Astrocyte of the cerebellum (primary cell): ENCODE measurements at places on chromosomes 11 and 22.

DNA sequence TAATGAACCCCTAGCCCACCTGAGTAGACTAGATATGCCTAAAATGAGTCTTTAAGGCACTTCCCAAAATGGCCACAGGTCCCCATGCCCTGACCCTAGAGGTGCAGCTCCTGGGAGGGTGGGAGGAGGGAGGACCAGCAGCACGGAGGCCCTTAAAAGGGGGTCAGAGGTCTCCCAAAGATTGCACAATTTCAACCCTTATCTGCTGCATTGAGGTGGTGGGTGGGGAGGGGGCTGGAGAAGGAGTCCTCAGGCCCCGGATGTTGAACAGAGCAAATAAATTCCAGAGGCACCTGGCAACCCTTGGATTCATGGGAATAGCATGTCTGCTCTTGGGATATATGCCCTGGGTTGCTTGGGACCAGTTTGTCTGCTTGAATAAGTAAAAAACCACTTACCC, 57.6 kb downstream of the NAV2 start:
- no peak for DNase-seq

- no peak for DNase-seq
Observed at GRCh38 chr11:26228778-26229177, 103.2 kb upstream of the ANO3 start.

DNA sequence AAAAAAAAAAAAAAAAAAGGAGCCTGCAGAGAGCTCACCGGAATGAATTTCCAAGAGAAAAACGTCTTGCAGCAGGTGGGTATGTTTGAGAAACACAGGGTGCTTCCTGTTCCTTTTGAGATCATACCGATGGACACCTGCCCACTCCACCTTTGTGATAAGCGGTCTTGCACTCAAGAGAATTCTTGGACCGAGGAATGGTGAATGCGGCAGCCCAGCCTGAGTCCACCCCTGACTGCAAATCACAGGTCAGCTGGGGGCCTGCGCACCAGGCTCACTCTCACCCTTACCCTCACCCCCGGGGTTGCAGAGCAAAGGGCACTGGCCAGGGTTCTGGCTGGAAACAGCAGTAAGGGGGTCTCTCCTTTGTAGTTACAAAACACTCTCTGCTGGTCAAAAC, 16.8 kb upstream of the TEF start:
- DNase-seq = no peak

DNA sequence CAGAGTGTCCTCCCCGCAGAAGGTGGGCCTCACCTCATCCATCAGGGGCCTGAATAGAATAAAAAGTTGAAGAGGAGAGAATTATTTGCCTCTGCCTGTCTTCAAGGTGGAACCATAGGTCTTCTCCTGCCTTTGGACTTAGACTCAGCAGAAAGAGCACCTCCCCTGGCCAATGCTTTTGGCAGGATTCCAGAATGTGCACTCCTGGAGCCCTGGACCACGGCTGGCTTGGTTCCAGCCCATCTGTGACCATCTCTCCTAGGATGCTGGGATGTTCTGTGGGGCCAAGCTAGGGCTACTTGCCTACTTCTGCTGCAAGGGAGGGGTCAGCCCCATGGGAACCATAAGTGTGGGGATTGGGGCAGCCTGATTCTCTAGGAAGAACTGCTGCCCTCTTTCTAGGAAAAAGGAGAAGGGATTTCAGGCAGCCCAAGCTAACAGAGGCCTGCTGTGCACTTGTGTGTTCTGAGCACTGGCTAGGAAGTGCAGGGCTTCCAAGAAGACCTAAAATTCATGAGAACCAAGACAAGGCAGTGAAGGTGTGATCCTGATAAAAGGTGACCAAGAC, 32.2 kb upstream of the SHANK2 start:
- DNase-seq = no peak
